ENCODE measurements at places on chromosomes 13 and 19.

- no peak for DNase-seq
These were observed 3.5 kb downstream of the LYPD5 start for GRCh38 chr19:43798546-43799409.

GRCh38 chr13:46315491-46316075 lies 71.5 kb downstream of the RUBCNL start:
- DNase-seq = no peak

GRCh38 chr13:46160065-46160464 lies 21.9 kb downstream of the LCP1 start:
- DNase-seq = no peak

DNA sequence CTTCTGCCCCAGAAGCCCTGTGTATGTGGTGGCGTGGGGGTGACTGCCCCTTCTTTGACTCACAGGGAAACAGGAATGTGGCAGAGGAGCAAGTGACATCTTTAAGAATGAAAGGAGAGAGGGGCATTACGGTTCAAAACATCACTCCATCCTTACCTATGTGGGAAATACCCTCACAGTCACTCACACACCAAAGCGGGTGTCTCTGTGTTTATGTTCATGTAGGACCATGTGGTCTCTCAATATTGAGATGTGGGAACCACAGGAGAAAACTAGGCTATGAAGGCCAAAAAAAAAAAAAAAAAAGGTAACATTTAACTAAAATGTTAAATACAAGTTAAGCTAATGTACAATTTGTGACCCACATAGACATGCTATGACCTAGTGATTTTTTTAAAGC lies 153.6 kb upstream of the GPR12 start:
- no peak for DNase-seq

GRCh38 chr13:45046445-45046844 lies 57.1 kb downstream of the GPALPP1 start:
- no peak for DNase-seq

DNA sequence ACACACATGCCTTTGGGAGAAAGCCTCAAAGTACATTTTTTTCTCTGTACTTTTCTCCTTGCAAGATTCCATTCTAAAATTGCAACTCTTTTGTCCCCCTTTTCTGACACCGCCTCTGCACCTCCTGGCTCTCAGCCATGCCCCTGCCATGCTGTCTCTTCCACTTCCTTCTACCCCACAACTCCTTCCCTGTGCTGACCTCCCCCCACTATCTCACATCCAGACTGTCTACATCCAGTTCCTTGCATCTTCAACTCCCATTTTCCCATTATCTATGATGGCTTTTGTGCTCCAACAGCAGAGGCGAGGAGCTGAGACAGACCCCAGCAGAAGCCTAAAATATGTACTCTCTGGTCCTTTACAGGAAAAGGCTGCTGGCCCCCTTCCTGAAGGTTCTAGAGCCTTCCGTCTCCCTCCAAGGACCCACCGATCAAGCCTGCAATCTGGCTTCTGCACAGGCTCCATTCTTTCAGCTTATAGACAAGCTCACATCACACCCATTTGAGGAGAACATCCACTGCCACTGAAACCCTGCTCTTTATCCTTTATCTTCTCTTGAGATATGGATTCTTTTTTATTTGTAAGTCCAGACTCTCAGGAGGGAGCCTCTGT lies 50.2 kb downstream of the RFX2 start:
- DNase-seq = no peak

All from heart left ventricle (tissue), 16 donors.